ENCODE measurements at places on chromosomes 13 and 19.

- DNase-seq, result peak; percentile 82
Measured at GRCh38 chr13:20258963-20259288, 26.8 kb upstream of the GJB6 start.

DNA sequence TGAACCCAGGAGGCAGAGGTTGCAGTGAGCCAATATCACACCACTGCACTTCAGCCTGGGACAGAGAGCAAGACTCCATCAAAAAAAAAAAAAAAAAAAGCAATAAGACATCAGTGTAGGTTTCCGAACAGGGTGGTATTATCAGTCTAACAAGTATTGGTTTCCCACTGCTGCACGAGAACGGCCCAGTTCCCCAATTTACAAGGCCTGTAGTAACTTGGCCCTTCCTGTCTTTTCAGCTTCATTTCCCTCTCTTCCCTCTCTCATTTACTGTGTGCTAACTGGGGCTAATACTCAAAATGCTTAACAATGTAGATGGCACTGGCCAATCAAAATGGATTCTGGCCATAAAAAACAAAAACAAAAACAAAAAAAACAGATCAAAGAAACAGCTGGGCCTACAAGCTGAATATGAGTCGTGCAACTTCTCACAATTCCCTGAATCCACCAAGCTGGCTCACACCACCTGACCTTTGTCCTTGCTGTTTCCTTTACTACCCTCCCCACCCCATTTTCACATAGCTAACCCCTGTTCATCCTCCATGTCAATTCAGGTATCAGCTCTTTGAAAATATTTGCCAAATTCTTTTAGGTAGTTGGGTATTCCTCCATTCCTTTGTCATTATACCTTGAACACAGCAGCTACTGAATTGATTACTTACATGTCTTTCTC lies 2.4 kb downstream of the TEX101 start:
- DNase-seq, result no peak

DNA sequence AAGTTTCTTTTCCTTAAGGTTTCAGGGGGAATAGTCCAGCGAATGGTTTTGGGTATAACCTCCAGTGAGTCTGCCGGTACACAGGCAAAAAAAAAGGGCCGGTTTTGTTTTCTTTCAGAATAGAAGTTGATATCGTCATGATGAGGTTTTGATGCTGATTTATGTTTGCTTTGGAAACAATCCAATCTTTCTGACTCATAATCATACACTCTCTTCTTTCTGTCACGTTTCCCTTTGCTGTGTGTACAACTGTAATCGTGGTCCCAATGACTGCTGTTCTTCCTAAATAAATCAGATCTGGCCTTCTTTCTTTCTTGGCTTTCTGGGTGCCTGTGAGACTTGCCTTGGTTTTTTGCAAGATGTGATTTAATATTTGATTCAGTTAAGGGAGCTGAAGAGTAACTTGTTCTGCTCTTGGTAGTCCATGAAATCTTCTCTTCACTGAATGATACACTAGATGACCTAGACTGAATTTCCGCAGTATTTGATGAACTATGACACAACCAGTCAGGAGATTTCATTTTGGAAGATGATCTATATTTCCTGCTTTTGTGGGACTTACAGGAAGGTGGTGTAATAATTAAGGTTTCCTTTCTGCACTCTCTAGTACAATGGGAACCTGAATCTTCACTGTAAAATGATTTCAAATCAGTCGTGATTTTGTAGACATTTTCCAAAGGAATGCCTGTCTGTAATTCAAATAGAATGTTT lies 34.9 kb upstream of the METTL21C start:
- DNase-seq, result no peak

DNA sequence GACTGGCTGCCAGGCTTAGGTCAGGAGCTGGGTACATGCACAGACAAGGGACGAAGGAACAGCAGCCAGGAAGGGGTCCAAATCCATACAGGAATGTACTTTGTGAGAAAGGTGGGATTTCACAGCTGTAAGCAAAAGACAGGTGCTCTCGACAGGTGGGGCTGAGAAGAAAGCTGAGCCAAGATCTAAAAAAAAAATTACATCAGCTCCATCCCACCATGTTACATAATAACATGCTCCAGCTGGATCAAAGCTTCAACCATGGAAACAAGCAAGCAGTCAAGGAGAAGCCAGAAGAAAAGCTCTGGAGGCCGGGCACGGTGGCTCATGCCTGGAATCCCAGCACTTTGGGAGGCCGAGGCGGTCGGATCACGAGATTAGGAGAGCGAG lies 8.0 kb downstream of the UBXN6 start:
- DNase-seq, result no peak

- DNase-seq, result no peak
Measured at GRCh38 chr13:79314652-79315051, 91.4 kb downstream of the RBM26 start.

GRCh38 chr13:80924596-80924995 lies 583.7 kb upstream of the SPRY2 start:
- no peak for DNase-seq

- DNase-seq, result no peak
Measured at GRCh38 chr19:13873834-13874515, 3.0 kb upstream of the NANOS3 start.

DNA sequence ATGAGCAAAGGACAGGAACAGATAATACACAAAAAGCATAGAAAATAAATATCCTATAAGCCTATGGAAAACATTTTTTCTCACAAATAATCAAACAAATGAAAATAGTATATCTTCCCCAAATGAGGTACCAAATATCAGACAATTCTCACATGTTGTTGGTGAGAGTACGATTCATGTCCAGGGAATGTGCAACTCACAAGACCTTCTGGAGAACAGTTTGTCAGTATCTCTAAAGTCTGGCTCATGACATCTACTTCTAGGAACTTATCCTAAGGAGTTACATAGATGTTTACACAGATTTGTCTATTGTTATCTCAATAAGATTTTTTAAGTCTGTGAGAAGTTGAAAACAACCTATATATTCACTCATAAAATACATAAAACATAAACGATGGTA lies 80.3 kb upstream of the ARHGEF7 start:
- no peak for DNase-seq

DNA sequence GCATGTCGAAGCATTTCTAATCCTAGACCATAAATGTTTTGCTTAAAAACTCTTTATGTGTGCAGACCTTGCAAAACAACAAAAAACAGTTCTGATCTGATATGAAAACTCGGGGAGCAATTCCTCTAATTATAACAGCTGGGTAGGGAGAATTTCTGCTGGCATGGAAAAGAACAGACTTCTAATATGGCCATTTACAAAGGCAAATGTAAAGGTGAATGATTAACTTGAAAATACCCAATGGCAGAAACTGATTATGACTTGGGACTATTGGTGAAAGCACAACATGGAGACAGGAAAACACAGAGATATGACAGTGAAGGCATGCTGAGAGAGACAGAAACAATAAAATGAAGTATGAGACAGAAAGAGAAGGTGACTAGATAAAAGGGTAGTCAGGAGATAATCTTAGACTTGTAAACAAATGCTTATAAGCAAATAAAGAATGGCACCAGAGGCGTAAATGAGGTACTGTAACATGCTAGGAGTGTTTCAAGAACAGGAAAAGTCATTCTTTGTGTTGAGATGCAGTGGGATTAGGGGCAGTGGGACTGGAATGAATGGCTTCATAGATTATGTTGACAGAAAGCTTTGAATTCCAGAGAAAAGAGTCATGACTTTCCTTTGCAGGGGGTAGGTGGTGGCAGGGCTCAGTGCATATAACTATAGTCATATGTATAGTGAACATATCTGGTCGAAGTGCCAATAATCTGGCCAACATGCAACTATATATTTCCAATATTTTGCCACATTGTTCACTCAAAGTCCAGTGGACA lies 393.0 kb downstream of the ITGBL1 start:
- DNase-seq, result no peak

- no peak for DNase-seq
Measured at GRCh38 chr19:34230820-34231219, 23.5 kb upstream of the GARRE1 start.

GRCh38 chr19:52640916-52641315 lies 2.8 kb upstream of the ZNF83 start:
- no peak for DNase-seq

DNA sequence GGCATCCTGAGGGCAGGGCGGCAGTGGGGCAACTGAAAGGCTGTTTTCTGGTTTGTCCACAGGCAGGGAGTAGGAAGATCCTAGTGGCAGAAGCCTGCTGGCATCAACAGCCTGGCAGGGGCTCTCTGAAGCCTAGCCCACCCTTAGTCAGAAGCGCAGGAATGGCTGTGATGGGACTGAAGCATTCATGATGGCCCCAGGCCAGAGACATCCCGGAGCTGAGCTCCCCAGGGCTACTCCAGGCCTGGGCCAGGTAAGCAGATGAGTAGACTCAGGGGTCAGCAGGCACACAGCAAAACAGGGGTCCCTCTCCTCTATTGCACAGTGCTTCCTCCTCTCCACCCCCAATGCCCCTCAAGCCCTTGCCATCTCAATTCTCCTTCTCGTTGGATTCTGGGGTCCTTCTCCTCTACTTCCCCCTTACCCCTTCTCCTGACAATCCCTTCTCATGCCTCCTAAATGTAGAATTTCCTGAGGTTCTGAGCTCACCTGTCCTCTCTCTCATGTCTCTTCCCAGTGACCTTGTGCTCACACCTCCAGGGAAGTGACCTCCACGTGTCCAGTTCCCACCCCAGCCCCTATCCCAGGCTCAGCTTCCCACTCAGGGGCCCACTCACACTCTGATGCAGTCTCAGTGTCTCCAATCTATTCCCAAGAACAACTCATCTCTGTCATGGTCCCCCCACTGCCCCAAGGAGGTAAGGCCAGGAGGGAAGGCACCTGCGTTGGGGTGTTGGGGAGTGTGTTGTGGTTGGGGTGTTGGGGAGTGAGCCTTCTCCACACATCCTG lies 158.7 kb upstream of the ZNF507 start:
- no peak for DNase-seq

DNA sequence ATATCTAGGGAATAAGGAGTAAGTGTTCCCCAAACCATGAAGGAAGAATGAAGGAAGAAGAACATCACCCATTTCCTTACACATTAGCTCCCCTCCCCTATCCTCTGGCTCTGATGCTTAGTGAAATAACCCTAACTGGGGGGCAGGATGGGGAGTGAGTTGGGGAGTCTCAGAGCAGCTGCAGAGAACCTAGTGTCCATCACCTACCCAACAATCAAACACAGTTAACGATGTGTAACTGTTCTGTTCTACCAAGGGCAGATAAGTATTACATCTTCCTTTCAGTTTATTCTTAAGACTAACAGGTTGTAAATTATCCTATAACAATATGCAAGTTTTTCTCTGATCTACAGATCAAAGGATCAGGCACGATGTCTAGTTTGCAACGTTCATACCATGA lies 12.8 kb downstream of the ELF1 start:
- DNase-seq, result no peak

GRCh38 chr19:43625918-43626579 lies 6.6 kb upstream of the ZNF428 start:
- no peak for DNase-seq

GRCh38 chr13:24216176-24216575 lies 55.7 kb downstream of the SPATA13 start:
- DNase-seq, result no peak

DNA sequence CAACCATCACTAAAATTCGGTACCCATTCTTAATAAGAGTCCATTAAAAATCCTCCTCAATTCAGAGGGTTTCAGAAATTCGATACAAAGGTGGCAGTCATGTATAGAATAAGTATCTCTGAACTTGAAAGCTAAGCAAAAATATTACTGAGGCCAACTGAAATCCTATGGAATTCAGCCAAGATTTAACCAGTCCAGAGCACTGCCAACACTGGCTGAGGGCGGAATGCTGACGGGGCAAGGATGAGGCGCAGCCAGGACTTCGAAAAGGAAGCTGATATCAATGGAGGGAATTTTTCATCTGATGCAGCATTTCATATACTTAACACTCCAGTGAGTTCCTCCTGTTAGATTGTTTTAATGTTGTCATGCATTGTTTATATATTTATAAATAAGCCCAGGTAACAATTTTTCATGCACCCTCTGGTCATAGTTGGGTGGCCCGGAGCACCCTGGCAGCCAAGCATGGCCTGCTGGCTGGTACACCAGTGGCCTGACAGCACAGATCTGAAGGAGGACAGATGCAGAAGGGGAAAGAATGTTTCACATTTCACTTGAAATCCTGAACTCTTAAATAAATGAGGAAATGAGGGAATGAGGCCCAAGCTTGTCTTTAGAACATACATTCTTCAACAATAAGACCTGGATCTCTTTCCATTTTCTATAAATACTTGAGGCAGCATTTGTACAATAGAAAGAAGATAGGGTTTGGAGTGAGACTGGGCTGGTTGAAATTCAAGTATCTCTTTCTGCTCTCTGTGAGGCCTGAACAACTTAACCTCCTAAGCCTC lies 41.5 kb downstream of the WDFY2 start:
- peak; percentile 78 for DNase-seq

- peak; percentile 17 for DNase-seq
Measured at GRCh38 chr13:50731400-50731799, 112.1 kb downstream of the DLEU7 start.

DNA sequence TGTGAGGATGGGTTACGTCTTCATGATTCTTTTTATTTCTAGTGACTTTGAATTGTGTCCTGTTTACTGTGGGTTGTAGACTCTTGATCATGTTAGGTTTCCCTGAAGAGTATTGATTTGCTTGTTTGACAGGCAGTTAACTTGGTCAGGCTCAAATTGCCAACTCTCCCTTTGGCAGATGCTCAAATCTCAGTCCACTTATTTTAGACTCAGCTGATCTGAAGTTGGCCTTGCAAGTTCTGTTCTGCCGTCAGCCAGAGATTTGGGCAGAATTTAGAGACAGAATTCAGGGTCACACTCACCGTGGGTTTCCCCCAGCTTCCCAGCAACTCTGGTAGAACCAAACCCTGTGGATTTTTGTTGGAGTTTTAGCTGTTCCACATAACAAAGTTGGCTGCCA lies 71.6 kb upstream of the TEX29 start:
- no peak for DNase-seq

GRCh38 chr19:38122402-38123093 lies 101.5 kb downstream of the DPF1 start:
- DNase-seq, result no peak

- DNase-seq, result no peak
Measured at GRCh38 chr19:29538651-29539050, 12.9 kb downstream of the VSTM2B start.

GRCh38 chr13:93147298-93147645 lies 79.3 kb upstream of the GPC6 start:
- DNase-seq, result no peak

DNA sequence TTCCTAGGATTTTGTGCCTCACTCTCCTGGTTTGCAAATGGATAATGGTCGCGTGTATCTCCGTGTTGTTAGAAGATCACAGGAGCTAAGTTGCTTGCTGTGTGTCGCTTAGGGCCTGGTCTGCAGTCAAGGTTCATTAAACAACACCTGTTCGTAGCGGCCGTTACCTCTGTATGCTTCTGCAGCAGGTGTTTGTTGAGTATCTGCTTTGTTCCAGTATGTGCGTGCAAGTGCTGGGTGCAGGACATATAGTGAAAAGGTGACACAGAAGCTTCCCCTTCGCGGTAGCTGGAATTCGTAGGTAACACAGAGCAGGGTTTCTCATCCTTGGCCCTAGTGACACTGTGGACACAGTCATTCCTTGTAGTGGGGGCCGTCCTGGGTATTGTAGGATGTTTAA lies 5.4 kb downstream of the MED25 start:
- no peak for DNase-seq

GRCh38 chr19:29290853-29291252 lies 77.9 kb upstream of the UQCRFS1 start:
- no peak for DNase-seq

Measured in thyroid gland (tissue), 4 donors.